ENCODE measurements at places on chromosomes 2 and 18.

DNA sequence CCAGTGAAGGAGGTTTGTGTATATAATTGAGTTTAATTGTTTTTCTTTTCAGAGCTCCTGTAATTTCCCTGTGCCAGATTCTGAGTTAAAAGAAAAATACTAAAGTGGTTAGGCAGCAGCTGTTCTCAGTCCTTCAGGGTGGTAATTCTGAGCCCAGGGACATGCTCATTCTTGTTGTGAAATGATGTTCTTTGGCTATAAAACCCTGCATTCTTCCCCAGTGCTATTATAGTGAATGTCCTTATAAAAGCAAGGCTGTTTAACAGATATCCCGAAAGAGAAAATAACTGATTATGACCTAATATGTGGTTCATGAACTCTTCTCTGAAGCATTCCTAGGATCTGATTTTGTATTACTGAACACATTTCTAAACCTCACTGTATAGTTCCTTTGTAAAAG lies 34.0 kb downstream of the ADAM23 start:
- DNase-seq = no peak

GRCh38 chr2:46548103-46548486 lies 68.7 kb downstream of the TMEM247 start:
- no peak for DNase-seq

- no peak for DNase-seq
Measured at GRCh38 chr18:79720359-79720733, 40.7 kb downstream of the CTDP1 start.

GRCh38 chr18:79558933-79559416 lies 120.6 kb upstream of the CTDP1 start:
- DNase-seq = no peak

GRCh38 chr2:82789851-82790205 lies 1669.3 kb downstream of the SUCLG1 start:
- DNase-seq = no peak

DNA sequence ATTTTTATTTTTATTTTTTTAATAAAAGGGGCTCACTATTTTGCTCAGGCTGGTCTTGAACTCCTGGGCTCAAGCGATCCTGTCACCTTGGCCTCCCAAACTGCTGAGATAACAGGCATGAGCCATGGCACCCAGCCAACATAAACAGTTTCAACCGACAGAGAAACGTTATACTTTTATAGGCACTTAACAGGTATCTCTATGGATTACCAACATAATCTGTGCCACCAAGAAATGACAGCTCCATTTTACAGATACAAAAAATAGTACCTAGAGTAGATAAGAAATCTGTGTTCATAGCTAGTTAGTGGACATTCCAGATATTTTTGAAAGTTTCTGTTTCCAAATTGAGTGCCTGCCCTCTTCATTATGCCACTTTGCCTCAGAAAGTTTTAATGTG lies 1316.7 kb downstream of the LRP1B start:
- DNase-seq = no peak

- DNase-seq = no peak
Measured at GRCh38 chr2:217101972-217102371, 242.1 kb upstream of the TNP1 start.

- DNase-seq = no peak
Measured at GRCh38 chr2:197219636-197220035, 90.9 kb downstream of the ANKRD44 start.

DNA sequence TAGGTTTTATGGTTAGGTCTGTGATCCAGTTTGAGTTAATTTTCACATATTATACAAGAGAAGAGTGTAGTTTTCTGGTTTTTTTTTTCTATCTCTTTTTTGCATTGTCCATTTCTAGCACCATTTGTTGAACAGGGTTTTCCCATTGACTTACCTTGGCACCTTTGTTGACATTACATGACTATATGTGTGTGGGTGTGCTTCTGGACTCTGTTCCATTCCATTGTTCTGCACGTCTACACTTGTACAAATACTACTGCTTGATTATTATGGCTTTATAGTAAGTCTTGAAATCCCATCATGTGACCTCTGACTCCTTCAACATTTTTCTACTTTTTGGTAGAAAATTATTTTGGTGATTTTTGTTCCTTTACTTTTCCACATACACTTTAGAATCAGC lies 38.7 kb downstream of the UBE2F start:
- no peak for DNase-seq

DNA sequence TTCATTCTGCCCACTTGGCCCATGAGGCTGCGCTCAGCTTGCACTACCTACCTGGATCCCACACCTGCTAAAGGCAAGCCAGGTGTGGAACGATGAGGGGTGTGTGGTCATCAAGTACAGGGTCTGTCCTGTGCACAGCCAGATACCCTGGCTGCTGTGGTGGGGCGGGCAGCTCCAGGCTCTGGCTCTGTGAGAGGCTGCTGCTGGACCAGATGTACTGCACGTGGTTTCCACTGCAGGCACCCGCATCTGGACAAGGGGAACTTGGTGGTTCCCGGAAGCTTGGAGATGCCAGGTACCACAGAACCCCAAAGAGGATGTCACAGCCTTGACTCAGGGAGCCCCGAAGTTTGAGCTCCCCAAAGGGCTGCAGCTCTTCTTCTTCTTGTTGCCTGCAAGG lies 68.1 kb upstream of the ZNF804A start:
- DNase-seq = no peak

- no peak for DNase-seq
Measured at GRCh38 chr2:23385351-23385747, 370 bp downstream of the KLHL29 start.

GRCh38 chr2:5530011-5530696 lies 162.0 kb upstream of the SOX11 start:
- no peak for DNase-seq

- no peak for DNase-seq
Measured at GRCh38 chr2:71564790-71565189, 111.4 kb downstream of the DYSF start.

GRCh38 chr18:46732201-46732600 lies 24.7 kb downstream of the ST8SIA5 start:
- no peak for DNase-seq

DNA sequence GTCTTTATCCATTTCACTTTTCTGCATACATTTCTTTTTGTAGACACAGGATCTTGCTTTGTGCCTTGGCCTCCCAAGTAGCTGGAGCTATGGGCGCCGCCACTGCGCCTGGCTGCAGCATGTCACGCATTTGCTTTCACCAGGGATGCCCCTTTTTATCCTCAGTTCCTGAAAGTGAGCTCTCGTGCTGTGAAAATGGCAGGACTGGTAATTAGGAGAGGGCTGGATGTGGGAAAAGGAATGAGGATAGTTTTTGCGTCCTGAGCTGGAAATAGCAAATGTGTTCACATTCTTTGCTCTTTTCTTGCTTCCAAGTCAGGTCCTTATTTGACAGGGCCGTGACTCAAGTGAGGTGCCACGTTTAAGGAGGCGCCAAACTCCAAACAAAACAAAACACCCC lies 104.6 kb downstream of the LDLRAD4 start:
- no peak for DNase-seq

GRCh38 chr2:198664321-198664720 lies 793.4 kb downstream of the SATB2 start:
- DNase-seq = no peak

GRCh38 chr18:3806656-3807055 lies 356.7 kb downstream of the TGIF1 start:
- DNase-seq = no peak

DNA sequence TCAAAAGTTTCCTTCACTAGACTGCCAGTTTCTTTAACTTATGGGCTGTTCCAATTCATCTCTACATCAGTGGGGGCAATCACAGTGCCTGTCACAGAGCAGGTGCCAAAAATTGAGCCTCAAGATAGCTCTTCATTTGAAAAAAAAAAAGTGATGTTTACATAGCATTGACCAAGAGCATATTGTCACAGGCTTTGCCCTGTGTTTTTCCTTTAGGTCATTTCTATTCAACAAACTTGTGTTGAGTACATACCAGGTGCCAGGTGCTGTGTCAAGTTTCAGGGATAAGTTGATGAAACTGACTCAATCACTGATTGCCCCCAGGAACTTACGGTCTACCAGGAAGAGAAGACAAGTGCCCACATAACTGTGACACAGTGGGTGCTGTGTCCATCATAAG lies 22.2 kb upstream of the NT5C1B start:
- no peak for DNase-seq

GRCh38 chr2:953408-953807 lies 2.8 kb downstream of the SNTG2 start:
- DNase-seq = no peak

GRCh38 chr2:168030862-168031624 lies 216.4 kb downstream of the STK39 start:
- no peak for DNase-seq

- DNase-seq = no peak
Measured at GRCh38 chr2:42371611-42372473, 10.8 kb upstream of the COX7A2L start.

DNA sequence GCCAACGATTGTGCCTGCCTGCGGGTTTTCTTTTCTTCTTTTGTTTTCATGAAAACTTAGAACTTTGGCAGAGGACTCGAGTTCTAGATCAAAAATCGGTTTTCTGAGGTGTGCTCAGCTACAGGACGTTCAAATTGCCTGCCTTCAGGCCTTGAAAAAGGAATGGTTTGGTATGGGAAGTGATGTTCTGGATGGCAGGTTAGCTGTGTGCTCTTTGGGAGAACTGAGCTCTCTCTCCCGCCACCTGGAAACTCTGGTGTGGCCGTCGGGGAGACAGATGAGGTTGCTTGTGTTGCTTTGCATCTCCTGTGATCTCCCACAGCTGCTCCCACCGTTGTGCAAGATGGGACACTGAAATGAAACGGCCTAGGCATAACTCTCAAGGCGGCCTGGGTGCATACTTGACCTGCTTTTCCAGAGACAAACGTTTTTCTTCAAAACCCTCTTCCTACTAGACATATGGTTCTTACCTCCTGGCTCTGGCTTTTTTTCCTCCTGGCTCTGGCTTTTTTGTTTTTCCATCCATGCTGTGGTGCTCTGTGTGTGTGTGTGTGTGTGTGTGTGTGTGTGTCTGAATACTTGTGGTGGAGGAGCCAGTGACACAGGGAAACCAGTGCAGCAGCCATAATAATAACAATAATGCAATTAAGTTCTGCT lies 2.0 kb downstream of the FMNL2 start:
- no peak for DNase-seq

- DNase-seq = no peak
Measured at GRCh38 chr2:99939135-99939534, 203.3 kb downstream of the AFF3 start.

GRCh38 chr2:43542285-43542933 lies 53.4 kb downstream of the THADA start:
- DNase-seq = no peak

GRCh38 chr2:25960920-25961319 lies 21.4 kb downstream of the KIF3C start:
- DNase-seq = no peak

DNA sequence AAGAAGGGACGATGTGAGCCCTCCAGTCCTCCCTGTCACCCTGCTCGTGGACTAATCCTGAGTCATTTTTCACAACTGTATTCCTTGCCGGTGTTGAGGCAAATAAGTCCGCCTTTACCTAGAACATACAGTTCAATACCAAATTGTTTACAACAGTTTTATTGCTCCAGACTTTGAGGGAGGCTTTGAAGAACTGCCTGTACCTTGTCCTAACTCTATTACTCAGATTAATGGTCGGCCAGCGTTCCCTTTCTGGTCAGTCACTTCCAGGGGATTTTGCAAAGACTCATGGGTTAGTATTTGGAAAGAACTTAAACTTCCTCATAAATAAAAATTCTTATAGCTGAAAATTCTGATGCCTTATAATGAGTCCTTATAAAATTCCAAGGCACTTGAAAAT lies 85.1 kb upstream of the ZNF532 start:
- no peak for DNase-seq

DNA sequence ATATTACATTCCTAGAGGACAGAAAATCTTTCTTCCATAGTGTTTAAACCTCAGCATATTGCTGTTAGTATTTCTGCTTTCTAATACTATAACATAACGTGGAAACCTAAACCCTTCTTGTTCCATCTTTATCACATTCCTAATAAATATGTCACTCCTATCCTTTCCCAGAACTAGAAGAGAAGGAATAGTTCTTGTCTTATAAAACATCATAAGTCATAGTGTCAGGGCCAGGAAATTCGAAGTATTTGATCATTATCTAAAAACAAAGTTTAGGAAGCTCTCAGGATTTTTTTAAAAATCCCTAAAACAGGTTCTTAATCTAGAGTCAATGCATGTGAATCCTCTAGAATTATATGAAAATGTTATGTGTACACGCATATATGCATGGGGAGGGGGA lies 2.0 kb downstream of the NHEJ1 start:
- no peak for DNase-seq

GRCh38 chr18:6576718-6577375 lies 152.7 kb upstream of the ARHGAP28 start:
- DNase-seq = no peak

DNA sequence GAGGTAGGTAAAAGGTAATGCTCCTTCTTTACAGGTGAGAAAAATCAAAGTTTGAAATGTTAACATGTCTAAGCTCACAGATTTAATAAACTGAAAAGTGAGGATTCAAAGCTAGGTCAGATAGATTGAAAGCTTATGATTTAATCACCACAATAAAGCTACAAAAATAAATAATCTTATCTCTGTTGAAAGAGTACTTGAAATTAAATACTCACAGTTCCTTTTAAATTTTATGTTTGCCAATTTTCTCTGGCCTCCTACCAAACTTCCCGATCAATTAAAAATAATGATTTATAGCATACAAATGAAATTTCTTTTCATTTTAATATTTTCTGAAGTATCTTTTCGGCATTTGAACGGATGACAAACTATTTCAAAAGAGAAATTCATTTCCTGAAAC lies 77.3 kb downstream of the GAREM1 start:
- no peak for DNase-seq

- no peak for DNase-seq
Measured at GRCh38 chr2:11863103-11863502, 116.7 kb downstream of the LPIN1 start.

DNA sequence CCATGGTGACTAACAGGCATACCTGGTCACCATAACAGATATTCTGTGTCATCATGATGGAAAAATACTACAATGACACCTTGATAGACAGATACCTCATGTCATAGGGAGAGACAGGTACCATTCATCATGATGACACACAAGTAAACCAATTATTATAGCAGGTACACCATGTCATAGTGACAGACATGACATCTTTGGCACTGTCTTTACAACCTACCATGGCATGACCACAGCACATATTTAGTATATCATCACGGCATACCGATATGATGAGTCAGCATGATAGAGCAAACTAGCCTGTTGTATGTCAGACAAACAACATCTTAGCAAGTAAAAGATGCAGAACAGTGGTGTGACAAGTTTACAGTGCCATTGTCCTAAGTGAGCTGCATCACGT lies 101.3 kb upstream of the KLHL29 start:
- no peak for DNase-seq

DNA sequence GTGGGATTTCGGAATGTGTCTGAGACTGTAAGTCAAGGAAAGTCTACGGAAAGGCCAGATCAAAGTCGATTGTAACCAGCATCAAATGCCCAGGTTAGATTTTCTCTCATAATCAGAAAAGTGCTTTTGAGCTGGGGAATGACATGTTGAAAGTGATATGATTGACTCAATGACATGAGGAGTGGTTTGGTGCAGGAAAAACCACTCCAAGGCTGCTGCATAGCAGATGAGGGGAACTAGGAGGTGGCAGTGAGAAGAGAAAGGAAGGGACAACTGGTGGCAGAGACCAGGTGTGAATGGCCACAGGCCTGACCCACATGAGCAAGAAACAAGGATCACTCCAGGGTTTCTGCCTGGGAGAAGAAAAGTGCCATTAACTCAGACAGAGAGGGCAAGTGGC lies 822 bp downstream of the SLC35F6 start:
- DNase-seq = no peak

GRCh38 chr2:99150706-99151105 lies 4.0 kb downstream of the TSGA10 start:
- no peak for DNase-seq

GRCh38 chr2:144693179-144693578 lies 173.3 kb upstream of the ZEB2 start:
- DNase-seq = no peak
